ENCODE measurements at places on chromosomes 2 and 18. TPM values are rescaled to one million over a fixed set of nuclear protein-coding genes. Genes with fewer than 3 reads are reported as not detected.

Gene DTYMK
- total RNA-seq = 18.8 TPM

Gene OTOS
- total RNA-seq = not detected

Gene CD207
- total RNA-seq = not detected

DNA sequence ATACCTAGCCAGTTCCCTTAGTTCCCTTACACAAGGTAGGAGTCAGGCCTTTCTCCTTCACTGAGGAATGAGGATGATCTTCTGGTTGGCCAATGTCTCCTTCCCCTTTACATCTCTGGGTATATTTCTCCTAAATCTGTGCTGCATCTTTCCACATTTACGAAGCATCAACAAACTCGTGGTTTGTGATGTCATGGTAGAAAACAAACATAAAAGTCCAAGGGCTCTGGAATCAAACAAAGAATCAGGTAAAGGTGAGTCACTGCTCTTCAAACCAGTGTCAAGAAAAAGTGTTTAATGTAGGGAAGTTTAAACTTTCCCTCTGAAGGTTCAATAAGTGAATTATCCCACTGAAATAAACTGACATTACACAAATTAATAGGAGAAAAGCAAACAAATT lies 122.9 kb downstream of the METTL8 start:
- H3K4me3 ChIP-seq = no peak overlapping the region
- no peak overlapping the region for H3K27ac ChIP-seq
- H3K27me3 ChIP-seq = no peaks in the 10 kb centered on the region
- H3K4me1 ChIP-seq = no peaks in the 10 kb centered on the region
- no peaks in the 10 kb centered on the region for H3K36me3 ChIP-seq
- no peak for DNase-seq

DNA sequence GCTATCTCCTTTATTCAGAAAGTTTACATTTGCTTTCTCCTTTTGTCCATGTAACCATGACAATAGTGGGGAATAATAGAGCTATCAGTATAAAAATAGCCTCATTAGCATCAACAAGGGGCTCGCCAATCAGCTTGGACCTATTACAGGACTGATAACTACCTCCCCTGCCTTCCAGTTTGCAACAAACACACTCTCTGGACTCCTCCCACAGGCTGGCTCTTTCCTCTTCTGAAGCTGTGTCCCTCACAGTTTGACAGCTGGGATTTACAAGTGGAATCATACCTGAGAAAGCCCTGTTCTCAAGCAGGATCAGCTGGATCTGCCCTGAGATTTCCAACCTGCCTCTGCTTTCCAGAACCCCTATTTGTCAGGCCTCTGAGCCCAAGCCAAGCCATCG lies 162.5 kb downstream of the GRB14 start:
- no peaks in the 10 kb centered on the region for H3K36me3 ChIP-seq
- H3K4me3 ChIP-seq = no peak overlapping the region
- H3K27me3 ChIP-seq = no peaks in the 10 kb centered on the region
- no peak for DNase-seq

All from CD4-positive, alpha-beta memory T cell (primary cell).